ENCODE measurements at places on chromosomes 3 and 15.

- peak; percentile 67 for DNase-seq
Measured at GRCh38 chr3:24237971-24238706, 256.5 kb downstream of the THRB start.

DNA sequence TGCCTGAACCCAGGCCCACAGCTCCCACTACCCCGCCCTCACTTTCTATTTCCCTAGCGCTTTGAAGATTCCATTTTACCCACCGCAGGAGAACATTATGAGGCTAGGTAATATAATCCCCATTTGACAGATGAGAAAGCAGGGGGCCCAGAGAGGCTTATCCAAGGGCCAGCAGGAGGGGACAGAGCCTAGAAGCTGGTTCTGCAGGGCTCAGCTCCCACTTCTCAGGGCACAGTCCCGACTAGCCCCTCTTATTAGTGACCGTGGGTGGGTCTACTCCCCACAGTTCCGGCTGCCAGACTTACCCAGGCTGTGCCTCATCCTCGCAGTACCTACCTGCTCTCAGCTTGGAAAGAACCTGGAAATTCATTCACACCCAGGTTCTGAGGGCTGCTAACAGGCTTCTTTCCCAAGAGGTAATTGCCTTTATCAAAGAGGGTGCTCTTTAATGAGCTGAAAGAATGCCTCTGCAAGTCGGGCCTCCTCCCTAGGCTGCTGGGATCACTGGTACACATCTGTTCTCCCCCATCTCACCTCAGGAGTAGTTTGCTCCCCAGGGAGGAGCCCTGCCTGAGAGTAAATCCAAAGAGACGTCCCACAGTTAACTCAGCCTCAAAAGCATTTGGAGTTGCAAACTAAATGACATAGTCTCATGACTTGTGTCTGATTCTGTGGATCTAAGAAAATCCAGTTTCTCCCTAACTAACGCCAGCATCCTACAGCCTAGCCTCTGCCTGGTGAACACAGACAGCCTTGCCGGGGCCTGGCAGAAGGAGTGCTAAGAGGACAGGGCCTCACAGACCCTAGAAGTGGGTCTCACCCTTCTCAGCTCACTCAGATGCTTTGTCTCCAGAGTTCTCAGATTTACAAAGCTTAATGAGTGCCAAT, 125.0 kb downstream of the CHSY1 start:
- no peak for DNase-seq

DNA sequence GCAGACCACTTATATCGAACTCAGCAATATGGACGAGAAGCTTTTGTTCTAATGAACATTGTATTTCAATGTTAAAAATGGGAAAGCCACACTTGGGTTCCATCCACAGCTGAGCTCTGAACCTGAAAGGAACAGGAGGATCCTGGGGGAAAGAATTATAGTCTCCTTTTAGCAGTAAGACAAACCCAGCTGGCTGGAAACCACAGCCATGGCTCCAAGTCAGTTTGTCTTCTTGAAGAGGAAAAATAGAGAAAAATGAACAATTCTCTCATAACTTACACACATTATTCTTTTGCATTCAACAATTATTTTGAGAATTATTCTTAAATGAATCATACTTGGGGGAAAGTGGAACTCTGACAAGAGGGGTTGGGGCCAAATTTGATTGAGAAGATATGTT, 149.2 kb upstream of the VEPH1 start:
- DNase-seq, result no peak

DNA sequence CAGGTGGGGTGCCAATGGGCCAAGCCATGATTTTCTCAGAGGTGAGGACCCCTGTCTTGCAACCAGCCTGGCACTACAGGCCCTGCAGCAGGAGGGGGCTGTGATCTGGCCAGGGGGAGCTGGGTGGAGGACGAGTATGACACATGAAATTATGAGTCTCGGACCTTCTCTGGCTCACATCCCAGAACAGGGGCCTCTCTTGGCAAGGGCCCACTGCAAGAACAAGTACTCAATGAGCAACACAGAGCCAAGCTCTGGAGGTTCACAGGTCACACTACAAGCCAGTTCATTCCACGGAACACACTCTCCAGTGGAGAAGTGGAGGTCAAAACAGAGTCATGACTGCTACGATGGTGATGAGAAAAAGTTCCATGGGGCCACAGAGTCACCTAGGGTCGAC, 28.3 kb downstream of the CCDC32 start:
- no peak for DNase-seq

- no peak for DNase-seq
Measured at GRCh38 chr15:34349769-34350168, 6.7 kb downstream of the NUTM1 start.

DNA sequence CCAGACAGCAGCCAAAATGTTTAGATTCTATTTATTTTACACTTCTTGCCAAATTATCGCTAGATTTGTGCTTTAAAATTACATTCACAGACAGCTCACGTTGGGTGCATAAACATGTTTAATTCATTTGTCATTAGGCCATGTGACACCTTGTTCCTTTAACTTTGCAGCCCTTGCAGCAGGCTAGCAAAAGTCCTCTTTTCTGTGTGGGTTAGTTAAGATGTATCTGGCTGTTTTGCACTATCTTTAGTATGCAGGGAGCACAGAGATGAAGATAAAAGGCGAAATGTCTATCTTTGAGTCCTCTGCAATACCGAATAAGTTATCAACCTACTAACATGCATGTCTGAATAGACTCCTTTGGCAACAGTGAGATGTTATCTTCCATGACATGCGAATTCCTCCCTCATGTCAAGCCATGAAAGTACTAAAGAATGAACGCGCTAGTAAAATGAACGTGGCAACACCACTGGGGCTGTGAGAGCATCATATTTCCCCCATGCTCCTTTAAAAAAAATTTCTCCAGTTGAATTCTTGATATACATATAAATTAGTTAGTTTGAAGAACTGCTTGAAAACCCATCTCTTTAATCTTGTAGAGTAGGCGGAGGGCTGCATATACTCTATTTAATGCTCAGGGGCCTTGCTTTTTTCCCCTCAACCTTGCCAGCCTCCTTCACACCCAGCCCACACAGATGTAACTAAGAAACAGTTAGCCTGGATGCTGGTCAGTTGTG, 620.4 kb upstream of the NR2F2 start:
- DNase-seq, result no peak

- DNase-seq, result no peak
Measured at GRCh38 chr3:27657404-27657803, 64.7 kb downstream of the EOMES start.
